ENCODE measurements at places on chromosomes 2 and 18.

GRCh38 chr2:121390082-121390692 is 105.2 kb upstream of the TFCP2L1 start:
- no peak for DNase-seq

DNA sequence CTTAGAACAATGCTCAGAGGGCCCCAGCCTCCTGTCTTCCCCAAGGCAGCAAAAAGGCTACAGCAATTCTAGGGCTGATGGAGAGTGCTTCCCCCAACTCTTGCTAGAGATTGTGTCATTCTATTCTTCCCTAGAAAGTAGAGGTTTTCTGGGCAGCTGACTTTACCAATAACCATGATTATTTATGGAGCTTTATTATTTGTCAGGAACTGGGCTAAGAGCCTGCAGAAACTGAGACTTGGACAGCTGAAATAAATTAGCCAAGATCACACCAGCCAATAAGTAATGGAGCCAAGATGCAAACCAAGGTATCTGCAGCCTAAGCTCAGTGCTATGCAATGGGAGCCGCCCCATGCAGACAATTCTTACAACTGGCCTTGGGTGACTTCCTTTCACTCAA is 84.8 kb downstream of the CCBE1 start:
- no peak for DNase-seq

DNA sequence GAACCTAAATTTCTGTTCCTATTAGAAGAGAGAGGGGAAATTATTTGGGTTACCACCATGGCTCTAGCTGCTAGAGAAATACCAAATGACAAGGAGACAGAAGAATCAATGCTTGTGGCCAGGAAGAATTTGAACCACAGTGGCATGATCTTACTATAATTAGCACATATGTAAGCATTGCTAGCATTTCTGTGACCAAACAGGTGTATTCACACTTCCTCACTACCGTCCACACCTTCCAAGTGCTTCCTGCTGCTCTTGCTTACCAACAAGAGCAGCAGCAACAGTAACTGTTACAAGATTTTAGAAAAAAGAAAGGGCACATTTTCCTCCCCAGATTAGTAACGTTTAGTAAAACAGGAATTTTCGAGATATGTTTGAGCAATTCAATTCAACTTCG is 60.5 kb downstream of the CDH7 start:
- DNase-seq = no peak

DNA sequence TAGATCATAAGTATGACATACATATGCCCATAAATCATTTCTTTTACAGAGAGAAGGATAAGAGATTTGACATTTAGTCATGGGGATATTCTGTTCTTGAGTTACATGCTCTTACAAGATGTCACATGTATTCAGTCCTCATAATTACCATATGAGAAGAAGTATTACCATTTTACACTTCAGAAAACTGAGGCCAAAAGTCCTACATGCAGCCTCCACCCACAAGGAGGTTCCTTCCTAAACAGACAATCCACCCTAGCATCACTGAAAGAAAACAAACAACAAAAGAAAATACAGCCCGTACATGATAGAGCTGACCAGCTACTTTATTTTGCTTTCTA is 335.1 kb downstream of the SETBP1 start:
- no peak for DNase-seq

DNA sequence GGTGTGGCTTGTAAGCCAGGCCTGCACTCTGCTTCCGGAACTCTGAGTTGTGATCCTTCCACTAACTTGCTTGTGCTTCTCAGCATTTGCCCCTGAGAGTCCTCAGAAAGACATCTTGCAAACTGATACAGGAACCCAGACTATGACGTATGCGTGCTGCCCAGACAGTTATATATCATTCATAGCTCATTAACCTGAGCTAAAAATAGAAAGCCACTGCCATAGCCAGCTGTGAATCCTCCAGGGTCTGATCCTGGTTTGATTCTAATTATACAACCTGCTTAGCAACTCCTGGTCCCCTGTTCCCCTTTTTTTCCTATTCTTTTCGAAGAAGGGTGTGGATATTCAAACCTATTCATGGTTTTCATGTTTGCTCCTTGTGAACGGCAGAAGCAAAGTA is 63.7 kb downstream of the MARCHF4 start:
- no peak for DNase-seq

- no peak for DNase-seq
These were observed 5.5 kb downstream of the IHH start for GRCh38 chr2:219054956-219055903.

DNA sequence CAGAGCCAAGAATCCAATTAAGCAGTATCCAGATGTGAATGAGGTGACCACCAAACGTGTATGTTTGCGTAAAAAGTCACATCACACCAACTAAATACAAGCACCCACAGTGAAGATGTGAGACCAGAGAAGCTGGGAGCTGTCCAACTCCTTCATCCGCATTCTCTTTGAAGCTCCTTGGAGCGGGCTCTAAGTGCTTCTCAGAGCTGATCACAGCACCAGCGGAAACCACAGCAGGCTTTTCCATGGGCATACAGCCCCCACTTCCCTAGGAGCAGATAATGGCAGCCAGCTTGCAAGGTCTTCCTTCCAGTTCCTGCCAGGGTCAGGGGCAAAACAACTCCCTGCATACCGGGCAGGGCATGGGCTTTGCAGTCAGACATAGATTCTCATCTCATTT is 36.4 kb downstream of the REEP1 start:
- DNase-seq = no peak

DNA sequence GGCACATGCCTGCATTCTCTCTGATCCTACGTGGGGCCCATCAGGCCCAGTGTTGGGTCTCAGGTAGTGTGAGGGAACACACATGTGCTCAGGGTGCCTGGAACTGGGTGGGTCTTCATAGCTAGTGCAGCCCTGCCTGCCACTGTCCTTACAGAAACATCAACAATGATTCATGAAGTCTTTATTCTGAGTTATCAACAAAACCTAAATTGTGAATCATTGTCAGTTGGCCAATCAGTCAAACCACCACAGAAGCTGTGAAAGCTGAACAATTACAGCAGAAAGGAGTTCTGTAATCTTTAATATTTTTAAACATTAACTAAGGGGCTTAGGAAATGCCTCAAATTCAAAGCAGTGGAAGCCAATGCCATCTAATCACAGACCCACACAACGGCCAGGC is 82.8 kb upstream of the ZNF521 start:
- DNase-seq = no peak

DNA sequence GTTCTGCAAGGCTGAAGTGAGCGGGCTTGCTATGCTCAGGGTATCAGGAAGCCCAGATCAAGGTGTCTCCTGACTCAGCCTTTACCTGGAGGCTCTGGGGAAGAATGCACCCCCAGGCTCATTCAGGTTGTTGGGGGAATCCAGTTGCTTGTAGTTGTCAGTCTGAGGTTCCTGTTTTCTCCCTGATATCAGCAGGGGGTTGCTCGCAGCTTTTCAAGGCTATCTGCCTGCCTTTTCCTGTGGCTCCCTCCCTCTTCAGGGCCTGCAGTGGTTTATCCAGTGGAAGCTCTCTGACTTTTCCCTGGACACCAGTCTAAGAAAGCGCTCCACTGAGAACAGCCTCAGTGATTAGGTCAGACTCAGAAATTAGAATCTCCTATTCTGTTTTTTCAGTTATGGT is 116.6 kb downstream of the PTPRM start:
- no peak for DNase-seq

GRCh38 chr18:46008531-46008930 is 41.4 kb upstream of the EPG5 start:
- DNase-seq = no peak

DNA sequence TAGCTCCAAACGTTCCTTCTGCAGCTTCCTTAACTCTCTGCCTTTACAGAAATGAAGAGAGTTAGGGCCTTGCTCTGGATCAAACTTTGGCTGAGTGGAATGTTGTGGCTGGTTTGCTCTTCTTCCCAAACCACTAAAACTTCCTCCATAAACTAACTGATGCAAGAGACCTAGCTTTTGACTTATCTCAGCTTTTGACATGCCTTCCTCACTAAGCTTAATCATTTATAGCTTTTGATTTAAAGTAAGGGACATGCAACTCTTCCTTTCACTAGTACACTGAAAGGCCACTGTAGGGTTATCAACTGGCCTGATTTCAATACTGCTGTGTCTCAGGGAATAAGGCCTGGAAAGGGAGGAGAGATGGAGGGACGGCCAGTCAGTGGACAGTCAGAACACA is 8.3 kb downstream of the PXDN start:
- no peak for DNase-seq

DNA sequence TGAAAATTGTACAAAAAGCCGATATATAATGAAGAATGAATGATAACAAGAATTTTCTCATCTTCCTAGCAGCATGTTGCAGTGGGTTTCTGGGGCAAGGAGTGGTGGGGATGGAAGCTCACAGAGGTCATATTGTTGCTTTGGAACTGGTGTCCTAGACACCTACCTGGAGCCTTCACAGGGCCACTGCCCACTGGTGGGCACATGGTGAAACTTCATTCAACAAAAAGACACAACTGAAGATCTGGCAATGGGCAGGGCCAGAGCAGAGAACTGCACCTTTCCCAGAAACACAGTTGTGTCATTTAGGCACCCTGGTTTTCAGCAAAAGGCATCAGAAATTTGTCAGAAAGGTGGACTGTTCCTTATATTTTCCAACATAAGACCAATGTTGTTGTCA is 115.3 kb downstream of the FHOD3 start:
- DNase-seq = no peak

All from head of caudate nucleus (tissue), 42 donors.